Activated CD4-positive, alpha-beta T cell treated with anti-CD3 and anti-CD28 coated beads for 4 hours (primary cell): ENCODE measurements at places on chromosomes 2 and 18.

GRCh38 chr2:174704061-174704460, 60.2 kb downstream of the CHRNA1 start:
- no peak for DNase-seq

GRCh38 chr18:23825978-23826405, 136.7 kb downstream of the LAMA3 start:
- no peak for DNase-seq

GRCh38 chr2:150047620-150048222, 439.7 kb downstream of the RND3 start:
- DNase-seq, result no peak

- DNase-seq, result no peak
These were observed 27.9 kb downstream of the KIAA1328 start for GRCh38 chr18:36856815-36857214.

GRCh38 chr18:67475673-67476072, 40.8 kb downstream of the DSEL start:
- DNase-seq, result no peak

DNA sequence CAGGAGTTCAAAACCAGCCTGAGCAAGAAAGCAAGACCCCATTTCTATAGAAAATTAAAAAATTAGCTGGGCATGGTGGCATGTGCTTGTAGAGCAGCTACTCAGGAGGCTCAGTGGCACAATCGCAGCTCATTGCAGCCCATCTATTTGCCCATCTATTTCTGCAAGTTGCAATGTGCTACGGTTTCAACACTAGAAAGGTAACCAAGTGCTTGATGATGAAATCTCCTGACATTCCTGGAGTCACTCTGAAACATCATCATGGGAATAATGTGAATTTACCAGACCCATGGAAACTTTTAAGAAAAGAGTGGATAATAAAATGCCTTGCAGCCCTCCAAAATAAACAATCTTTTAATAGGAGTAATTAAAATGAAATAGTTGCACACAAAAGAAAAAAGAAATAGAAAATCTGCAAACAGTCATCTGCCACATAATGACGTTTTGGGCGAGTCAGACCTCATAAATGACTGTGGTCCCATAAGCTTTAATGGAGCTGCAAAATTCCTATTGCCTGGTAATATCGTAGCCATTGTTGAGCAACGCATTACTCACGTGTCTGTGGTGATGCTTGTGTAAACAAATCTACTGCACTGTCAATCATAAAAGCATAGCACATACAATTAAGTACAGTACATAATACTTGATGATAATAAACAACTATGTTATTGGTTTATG, 46.6 kb upstream of the AMMECR1L start:
- DNase-seq, result no peak

GRCh38 chr2:171201271-171201670, 40.6 kb upstream of the TLK1 start:
- no peak for DNase-seq

DNA sequence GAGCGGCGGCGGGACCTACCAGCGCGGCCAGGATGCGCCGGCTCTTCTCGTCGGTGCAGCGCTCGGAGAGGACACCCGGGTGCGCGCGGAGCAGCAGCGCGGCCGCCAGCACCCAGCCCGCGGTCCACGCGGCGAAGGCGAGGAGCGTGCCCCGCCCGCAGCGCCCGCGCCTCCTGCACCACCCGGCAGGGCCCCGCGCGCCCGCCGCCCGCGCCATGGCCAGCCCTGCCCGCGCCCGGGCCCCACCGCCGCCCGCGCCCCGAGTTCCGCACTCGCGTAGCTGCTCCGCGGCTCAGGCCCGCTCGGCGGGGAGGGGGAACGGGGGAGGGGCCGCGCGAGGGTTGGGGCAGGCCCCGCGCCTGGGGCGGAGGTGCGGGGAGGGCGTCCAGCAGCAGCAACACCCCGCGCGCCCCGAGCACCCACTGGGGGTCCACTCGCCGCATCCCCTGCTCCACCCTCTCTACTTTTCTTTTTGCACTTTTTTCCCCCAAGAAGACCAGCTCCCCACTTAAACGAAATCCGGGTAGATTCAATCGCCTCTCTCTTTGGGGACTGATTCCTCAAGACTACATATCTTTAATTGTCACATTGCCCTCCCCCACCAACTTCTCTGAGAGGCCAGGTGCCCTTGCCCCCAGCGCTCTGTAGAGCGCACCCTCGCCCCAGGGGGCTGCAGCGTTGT, at the start of gene DIPK1C:
DIPK1C (minus strand) TSS at position 266 of the 682 bp plus-strand sequence; CDS start at position 217, 49 bp downstream.
- no peak for DNase-seq

DNA sequence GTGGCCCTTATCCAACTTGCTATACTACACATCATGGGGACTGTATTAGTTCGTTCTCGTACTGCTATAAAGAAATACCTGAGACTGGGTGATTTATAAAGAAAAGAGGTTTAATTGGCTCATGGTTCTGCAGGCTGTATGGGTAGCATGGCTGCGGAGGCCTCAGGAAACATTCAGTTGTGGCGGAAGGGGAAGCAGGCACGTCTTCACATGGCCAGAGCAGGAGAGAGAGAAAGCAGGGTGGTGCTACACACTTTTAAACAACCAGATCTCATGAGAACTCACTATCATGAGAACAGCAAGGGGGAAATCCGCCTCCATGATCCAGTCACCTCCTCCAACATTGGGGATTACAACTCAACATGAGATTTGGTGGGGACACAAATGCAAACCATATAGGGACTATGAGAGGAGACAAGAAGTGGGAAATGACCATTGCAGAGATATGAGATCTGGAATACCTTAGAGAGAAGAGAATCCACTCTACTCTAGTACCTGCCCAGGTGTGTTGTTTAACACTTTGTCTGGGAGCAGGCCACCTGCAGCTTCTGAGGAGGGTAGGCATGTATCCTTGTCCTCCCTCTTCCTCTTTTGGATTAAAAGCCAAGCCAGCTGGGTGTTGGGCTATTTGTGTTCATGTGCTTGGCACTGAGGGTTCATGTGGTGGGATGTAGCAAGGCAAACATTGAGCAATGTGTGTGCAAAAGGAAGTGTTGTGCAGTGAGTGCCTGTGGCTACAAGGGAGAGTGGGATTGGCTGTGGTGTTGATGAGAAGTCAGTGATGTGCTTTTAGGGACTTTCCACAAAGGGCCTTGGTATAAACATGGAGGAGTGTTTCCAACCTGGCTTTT, 22.8 kb downstream of the TTLL4 start:
- no peak for DNase-seq

DNA sequence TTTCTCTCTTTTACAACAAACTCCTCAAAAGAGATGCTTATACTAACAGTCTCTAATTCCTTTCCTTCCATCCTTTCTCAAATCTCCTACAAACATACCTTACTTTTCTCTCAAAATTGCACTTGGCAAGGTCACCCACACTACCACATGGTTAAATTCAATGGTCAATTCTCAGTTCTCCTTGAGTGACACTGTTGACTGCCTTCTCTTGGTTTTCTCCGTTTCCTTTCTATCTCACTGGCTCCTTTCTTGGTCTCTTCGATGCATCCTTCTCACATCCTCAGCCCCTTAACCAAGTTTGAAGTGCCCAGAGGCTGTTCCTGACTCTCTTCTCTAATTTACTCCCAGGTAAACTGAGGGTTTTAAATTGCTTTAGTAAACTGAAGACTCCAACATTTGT, 12.5 kb downstream of the C1D start:
- no peak for DNase-seq

GRCh38 chr2:26723991-26724750, 31.6 kb downstream of the KCNK3 start:
- DNase-seq, result no peak

DNA sequence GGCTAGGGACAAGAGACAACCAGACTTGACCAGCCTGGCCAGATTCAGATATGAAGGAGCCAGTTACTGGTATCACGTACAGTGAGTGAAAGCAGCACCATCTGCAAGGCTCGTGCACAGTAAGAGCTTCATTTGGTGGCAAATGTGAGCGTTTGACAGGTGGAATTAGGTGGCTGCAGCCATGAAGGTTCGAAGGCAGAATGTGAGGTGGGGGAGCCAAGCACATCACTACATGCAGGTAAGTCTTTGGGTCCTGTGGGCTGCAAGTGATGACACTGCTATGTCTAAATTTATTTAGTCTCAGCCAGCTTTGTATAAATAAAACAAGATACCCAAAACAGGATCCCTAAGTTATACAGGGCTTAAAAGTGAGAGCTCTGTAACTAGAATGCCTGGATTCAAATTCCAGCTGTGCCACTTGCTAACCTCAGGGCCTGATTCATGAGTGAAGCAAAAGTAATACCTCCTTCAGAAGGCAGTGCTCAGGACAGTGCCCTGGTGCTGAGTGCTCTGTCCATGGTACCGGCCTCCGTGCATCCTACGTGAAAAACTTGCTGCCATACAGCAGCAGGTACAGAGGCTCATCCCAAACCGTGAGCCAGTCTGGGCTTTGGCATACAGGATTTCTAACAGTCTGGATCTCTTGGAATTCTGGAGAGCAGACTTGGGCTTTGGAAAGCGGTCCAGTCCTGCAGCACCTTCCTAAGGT, 18.6 kb downstream of the DDX18 start:
- DNase-seq, result no peak

DNA sequence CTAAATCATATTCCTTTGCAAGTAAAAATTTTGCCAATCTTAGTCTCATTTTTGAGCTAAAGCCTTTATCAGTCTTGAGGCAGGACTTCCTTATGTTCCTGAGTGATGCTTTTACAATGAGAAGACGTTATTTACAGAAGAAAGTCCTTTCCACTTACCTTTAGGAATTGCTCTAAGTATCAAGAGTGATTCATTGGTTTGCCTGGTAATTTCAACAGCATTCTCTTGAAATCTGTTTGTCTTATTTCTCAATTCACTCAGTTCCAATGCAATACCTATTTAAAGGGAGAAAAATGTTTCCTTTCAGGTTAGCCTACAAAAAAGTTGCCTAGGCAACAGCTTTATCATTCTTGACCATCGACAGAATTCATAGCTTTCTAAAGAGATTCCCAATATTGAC, 137.2 kb downstream of the LAMA1 start:
- DNase-seq, result no peak

DNA sequence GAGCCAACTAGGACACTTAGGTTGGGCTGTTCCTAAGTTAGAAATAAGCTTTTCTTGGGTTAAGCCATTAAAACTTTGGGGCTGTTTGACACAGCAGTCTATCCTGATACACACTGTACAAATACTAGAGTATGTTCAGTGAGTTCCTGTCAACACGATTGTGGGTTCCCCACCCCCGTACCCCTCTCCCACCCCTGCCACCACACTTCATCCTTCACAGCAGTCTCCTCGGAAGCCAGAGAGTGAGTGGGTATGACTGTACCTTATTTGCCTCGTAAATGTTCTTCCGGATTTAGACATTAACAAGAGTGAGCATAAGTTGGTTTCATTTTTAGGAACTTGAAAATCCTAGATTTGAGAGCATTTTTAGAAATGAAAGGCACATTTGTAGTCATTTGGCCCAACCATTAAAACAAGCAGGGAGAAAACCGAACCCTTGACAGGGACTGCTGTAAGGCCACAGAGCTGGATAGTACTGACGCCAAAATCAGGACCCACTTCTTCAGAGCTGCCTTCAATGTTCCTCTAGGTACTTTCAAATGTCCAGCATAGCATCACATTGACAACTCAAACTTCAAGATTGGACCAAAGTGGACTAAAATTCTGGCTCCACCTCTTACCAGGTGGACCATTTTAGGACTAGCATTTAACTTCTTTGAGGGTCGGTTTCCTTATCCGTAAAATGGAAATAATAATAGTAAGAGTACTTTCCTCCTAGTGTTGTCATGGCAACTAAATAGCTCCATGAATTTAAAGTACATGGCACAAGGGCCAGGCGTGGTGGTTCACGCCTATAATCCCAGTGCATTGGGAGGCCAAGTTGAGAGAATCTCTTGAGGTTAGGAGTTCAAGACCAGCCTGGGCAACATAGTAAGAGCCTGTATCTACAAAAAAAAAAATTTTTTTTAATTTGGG, 166.3 kb upstream of the SERTAD2 start:
- peak; percentile 60 for DNase-seq

GRCh38 chr18:10081492-10081891, 167.7 kb downstream of the VAPA start:
- DNase-seq, result no peak

- no peak for DNase-seq
These were observed 58.9 kb downstream of the ROCK2 start for GRCh38 chr2:11285499-11285898.

GRCh38 chr2:151576080-151576479, 158.2 kb downstream of the NEB start:
- DNase-seq, result no peak

DNA sequence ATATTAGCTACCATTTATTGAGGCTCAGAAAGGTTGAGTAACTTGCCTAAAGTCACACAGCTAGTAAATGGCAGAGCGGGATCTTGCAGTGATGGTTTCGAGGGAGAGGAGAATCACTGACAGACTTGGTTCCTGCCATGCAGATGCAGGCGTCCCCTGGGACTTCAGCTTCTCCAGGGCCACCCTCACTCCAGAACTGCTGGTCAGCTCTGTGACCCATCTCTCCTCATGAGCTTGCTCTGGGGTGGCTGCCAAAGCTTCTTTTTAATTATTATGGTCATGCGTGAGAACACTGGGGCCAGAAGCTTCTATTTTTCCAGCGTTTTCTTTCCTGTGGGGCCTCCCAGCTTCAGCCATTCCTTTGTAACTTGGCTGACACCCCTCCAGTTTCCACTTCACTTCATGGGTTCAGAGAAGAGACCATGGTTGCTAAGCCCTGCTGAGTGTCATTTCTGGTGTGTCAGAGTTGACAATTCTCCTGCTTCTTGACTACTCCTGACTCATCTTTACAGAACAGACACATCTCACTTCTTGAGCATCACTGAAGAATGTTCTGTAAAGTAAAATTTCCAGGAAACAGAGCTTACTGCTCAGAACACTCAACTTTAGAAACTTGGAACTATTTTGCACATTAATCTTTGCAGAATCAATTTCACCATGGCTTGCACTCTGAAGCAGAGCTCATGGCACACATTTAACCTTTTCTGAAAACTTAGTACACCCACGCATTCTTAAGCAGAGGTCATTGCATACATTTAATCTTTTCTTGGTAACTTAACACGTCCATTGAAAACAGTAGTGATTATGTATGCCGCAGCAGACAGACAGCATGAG, 70.4 kb downstream of the IL1R2 start:
- DNase-seq, result peak; percentile 14

DNA sequence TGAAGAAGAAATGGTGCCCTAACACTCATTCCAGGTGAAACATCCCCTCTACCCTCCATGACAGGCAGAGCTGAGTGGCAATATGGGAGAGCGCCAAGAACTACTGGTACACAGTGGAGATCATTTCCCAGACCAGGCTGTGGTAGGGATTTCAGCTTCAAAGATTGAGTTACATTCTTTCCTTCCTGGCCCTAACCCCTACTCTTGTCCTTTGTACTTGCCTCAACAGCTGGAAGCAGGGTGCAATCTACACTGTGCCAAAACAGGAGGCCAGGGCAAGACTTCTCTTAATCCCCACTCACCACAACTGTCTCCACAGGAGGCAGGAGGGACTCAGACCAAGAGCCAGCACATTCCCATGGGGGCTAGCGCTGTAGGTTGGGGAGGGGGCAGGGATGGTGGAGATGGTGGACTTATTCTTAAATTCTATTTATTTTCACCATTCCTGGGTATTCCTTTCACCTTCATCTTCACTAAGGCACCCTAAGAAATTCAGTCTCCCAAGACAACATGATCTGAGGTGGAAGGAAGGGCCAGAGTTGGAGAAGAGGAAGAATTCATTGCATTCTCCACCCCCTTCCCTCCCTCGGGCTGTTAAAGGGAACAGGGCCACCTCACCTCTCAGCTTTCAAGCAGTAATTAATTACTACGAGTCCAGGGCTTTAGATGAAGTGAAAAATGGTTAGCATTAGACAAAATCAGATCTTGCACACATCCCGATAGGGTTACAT, 65.9 kb downstream of the AAK1 start:
- no peak for DNase-seq

- no peak for DNase-seq
These were observed 15.0 kb upstream of the KIF5C start for GRCh38 chr2:148860037-148860436.

GRCh38 chr2:43161650-43162510, 64.5 kb downstream of the ZFP36L2 start:
- DNase-seq, result no peak
